PC-3 (cell line): ENCODE measurements at places on chromosomes 1 and 21. TPM values are rescaled to one million over a fixed set of nuclear protein-coding genes. Genes with fewer than 3 reads are reported as not detected.

SPRR3 gene
- 0.51 TPM in 1 of 2 replicates, not detected in the other for total RNA-seq

SLC25A33 gene
- 11.8 and 14.5 TPM in 2 replicates for total RNA-seq

COL18A1 gene
- 77.0 and 85.5 TPM in 2 replicates for total RNA-seq

USH2A gene
- not detected in 2 replicates for total RNA-seq

PHGDH gene
- 134 and 155 TPM in 2 replicates for total RNA-seq

PAX7 gene
- total RNA-seq: not detected in 2 replicates

HPDL gene
- not detected in 2 replicates for total RNA-seq

RCSD1 gene
- not detected in 2 replicates for total RNA-seq

MMP23B gene
- 25.9 and 28.4 TPM in 2 replicates for total RNA-seq

PRKAA2 gene
- total RNA-seq: 3.4 and 4.5 TPM in 2 replicates

HSPB7 gene
- total RNA-seq: not detected in 2 replicates

LEMD1 gene
- 4.0 TPM in 1 of 2 replicates, not detected in the other for total RNA-seq

KCNT2 gene
- total RNA-seq: 0.26 and 0.69 TPM in 2 replicates

LCE2C gene
- not detected in 2 replicates for total RNA-seq

LCE3D gene
- not detected in 2 replicates for total RNA-seq

S100A7 gene
- total RNA-seq: not detected in 2 replicates

LMO4 gene
- 35.7 and 41.5 TPM in 2 replicates for total RNA-seq

LCE1E gene
- not detected in 2 replicates for total RNA-seq

HOOK1 gene
- 5.0 TPM in 2 replicates for total RNA-seq

TMPRSS3 gene
- not detected in 2 replicates for total RNA-seq

JAM2 gene
- total RNA-seq: not detected in 2 replicates
